ENCODE measurements at places on chromosomes 6 and 20. TPM values are rescaled to one million over a fixed set of nuclear protein-coding genes. Genes with fewer than 3 reads are reported as not detected.

DNA sequence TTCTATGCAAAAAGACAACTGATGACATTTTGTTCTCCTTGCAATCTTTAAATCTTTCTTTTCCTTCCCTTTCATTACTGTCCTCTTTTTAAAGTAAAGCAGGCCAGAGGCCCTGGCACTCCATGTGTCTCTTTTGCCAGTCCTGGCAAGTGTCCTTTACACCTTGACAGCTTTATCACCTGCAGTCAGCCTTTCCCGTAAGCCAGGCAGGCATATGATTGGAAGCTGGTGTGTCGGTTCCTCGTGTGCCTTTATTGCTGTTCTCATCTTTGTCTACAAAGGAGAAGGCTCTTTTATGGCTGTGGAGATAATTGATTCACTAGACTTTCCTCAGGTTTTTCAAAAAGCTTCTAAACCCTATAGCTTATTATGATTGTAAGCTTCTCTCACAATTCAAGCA lies 162.3 kb upstream of the FBXL4 start:
- no peak for DNase-seq

The ZC3H12D gene
- total RNA-seq: 0.47 TPM

GRCh38 chr6:135149376-135149775 lies 31.7 kb upstream of the MYB start:
- DNase-seq: no peak

DNA sequence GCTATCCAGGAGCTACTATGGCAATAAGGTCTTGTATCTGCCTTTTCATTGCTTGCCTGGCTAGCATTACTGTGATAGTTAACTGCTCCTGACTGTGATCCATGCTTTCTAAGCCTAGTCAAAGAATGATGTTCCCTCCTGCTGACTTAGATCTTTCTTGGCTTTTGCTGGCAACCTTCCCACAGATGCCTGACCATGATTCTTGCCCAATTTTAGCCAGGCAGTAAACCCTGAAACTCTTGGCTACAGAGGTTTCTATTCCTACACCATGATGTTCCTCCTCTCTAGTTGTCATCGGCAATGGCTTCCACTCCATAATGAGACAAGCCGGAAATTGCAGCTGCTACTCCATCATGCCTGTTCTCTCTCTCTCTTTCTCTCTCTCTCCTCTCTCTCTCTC lies 238.1 kb downstream of the HAO1 start:
- no peak for DNase-seq

- DNase-seq: no peak
Observed at GRCh38 chr20:49675368-49676151, 38.1 kb downstream of the B4GALT5 start.

DNA sequence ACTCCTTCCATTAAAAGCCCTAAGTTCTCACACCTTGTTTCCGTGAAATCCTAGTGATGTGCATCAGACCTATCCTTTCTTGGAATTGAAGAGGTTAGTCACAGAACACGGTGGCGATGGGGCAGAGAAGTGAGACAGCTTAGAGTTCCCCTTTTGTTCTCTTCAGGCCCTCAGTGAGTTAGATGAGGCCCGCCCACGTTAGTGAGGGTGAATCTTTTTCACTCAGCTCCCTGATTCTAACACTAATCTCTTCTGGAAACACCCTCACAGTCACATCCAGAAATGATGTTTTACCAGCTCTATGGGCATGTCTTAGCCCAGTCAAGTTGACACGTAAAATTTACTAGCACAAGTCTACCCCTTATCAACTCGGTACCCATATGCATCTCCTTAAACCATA lies 172.7 kb upstream of the NOX3 start:
- no peak for DNase-seq

- no peak for DNase-seq
Observed at GRCh38 chr6:152575621-152576150, 61.5 kb downstream of the SYNE1 start.

The PLN gene
- 1,029 TPM for total RNA-seq

DNA sequence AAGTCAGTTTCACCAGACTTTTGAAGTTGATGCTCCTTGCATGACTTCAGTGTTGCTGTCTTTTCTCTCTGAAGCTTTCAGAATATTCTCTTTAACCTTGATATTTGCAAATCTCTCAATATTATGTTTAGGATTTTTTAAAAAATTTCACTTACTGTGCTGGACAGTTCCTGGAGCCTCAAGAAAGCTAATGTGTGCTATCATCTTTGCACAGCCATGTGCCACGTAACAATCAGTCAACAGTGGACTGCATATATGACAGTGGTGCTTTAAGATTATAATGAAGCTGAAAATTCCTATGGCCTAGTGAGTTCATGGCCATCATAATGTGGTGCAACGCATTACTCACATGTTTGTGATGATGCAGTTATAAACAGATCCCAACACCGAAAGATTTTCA lies 59.1 kb upstream of the OGFRL1 start:
- DNase-seq: no peak

The BTNL2 gene
- not detected for total RNA-seq

The SH3BGRL2 gene
- 11.9 TPM for total RNA-seq

DNA sequence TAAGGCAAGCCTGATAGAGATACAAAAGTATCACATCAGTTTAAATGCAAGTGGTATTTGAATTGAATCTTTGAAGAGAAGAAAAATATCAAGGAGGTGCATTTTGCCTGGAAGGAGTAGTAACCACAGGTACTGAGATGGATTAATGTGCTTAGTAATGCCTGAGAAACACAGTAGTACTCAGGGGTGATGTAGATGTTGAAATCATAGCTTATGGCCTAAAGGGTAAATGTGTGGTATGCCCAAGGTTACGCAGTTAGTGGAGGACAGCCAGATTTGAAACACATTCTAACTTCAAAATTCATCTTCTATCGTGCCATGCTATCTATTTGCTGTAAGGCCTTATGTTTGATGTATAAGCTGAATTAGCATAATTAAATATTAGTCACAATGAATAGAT lies 55.9 kb downstream of the STXBP5 start:
- DNase-seq: no peak

The CITED2 gene
- 121 TPM for total RNA-seq

DNA sequence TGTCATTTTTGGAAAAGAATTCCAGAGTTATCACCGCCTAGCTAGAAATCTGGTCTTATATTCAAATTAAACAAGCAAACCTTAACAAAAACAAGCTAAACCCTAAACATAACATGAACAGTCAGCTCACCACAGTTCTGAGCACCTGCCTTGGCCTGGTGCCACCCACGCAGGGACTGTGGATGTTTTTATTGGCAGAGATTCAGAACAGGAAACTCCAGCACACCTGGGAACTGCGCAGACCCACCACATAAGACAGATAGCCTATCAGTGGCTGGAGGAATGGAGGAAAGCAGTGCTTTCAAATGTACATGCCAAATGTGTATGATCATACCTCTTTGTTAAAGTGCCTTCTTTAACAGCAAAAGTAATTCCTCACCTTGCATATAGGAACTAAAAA lies 8.9 kb downstream of the SLC16A10 start:
- DNase-seq: no peak

The PTCHD4 gene
- 0.86 TPM for total RNA-seq

DNA sequence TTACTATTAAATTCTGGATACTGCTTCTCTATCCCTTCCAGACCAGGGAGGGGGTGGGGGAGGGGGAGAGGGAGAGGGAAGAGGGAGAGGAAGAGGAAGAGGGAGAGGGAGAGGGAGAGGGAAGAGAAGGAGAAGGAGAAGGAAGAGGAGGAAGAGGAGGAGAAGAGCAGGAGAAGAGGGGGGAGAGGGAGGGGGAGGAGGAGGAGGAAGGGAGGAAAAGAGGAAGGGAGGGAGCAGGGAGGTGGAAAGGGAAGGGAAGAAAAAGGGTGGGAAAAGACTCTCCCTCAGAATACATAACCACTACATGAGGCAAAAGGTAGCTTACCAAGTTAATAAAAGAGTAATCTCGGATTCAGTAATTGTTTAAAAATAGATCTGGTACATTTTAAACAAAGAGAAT lies 46.0 kb downstream of the FAM184A start:
- no peak for DNase-seq

The SNX21 gene
- 30.2 TPM for total RNA-seq

DNA sequence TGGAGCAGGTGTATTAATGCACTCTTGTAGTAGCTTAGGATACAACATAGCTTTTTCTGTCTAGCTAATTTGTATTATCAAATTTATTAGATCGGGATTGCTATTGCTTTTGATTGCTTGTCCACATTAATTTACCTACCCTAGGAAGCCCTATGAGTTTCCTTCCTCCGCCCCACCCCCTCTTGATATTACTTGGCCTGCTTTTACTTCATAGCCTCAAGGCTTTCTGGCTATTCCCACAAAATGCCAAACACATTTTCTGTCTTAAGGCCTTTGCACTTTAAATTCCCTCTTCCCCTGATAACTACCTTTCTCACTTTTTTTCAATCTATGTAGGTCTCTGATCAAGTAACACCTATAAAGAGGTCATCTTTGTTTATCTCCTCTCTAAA lies 99.1 kb upstream of the PRSS16 start:
- DNase-seq: no peak

GRCh38 chr6:110596354-110596753 lies 119.9 kb upstream of the SLC22A16 start:
- no peak for DNase-seq

GRCh38 chr6:99979953-99980352 lies 14.1 kb downstream of the MCHR2 start:
- DNase-seq: no peak

DNA sequence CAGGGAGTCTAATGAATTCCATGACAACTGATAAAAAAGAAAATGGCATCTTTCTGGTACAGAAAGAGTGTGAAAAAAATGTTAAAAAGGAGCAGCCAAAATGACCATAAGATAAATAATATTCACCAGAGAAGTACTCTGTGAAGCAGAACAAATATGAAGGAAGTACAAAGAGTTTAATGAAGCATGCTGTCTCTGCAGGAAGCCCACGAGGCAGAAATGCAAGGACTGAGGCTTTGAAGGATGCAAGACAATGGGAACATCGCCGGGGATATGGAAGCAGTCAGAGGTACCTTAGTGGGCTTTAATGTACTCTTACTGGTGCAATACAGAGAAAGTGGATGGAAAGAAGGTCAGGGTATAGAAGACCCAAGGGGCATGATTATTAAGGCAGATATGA lies 50.7 kb downstream of the NOX3 start:
- no peak for DNase-seq

- no peak for DNase-seq
Observed at GRCh38 chr6:90365002-90365401, 68.4 kb upstream of the BACH2 start.

- no peak for DNase-seq
Observed at GRCh38 chr6:142551274-142551811, 249.5 kb downstream of the ADGRG6 start.

DNA sequence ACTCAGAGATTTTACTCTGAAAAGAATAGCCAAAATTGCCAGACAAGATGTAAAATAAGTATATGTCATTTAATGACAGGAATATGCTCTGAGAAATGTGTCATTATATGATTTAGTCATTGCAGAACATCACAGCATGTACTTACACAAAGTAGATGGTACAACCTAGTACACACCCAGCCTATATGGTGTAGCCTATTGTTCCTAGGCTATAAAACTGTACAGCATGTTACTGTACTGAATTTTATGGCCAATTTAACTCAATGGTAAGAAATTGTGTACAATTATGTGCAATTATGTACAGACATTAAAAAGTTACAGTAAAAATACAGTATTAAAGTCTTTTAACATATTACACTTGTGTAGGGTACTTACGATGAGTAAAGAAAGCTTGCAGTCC lies 311.9 kb upstream of the EPHA7 start:
- DNase-seq: no peak

The DDO gene
- 7.9 TPM for total RNA-seq

- DNase-seq: no peak
Observed at GRCh38 chr6:154872542-154873114, 122.5 kb upstream of the TIAM2 start.

DNA sequence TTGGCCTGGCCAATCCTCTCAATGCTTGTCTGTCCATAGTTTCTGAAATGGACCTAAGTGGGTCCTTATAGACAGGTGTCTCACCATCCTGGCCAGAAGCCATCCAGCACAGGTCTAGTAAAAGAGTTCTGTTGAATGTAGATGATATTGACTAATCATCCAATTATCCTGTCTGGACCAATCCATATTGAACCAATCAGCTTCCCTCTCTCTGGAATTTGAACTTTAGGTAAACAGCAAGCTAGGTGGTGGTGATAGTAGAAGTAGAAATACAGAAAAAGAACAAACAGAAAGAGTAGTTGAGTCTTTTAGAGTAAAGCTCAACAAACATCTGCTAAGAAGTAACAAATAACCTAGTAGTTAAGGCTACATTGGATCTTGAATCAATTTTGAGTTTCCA lies 9.5 kb upstream of the PNRC1 start:
- no peak for DNase-seq

GRCh38 chr20:6232436-6232835 lies 109.6 kb upstream of the FERMT1 start:
- no peak for DNase-seq

DNA sequence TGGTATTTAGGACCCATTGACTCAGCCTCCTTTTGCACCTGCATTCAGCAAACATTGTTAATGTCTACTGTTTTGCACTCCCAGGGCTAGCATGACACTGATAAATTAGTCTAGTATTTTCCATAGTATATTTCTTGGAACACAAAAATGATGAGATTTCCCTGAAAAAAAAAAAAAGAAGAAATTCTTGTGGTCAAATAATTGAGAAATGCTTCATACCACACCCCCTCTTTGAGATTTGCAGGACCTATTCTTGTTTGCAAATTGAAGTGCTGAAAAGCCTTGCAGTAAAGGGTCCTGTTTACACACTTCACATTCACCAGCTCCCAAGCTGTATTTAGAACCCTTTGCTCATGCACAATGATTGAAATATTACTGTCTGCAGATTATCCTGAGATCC lies 36.3 kb upstream of the CLIC5 start:
- no peak for DNase-seq

- no peak for DNase-seq
Observed at GRCh38 chr6:107319906-107320530, 139.3 kb downstream of the PDSS2 start.

DNA sequence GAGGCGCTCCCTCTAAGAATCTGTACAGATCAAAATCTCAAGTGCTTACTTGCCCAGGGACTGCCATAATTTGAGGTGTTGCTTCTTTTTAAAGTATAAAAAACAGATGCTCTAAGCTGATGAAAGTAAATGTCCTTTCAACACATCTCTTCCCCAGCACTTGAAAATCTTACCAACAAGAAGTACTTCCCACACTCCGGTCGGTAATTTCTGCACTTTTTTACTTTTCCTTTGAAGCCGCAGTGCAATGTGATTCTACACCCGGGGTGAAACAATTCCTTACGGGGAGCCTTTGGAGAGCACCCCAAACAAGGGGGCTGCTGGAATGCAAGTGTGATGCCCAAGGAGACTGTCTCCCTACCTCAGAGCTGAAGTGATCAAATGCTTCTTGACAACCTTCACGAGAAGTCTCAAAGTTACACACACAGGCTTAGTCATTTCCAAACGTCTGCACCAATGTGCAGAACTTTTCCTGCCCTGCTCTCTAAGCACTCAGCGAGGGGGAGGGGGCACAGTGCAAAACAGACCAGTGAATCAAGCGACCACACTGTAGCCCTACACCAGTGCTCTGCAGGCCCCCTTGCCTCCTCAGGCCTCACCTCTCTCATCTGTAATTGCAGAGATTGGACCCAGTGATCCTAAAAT lies 56.7 kb downstream of the ATXN1 start:
- DNase-seq: no peak

The LINC00237 gene
- not detected for total RNA-seq
